ENCODE measurements at places on chromosomes 6 and 20.

GRCh38 chr6:139370999-139371345 lies 3.5 kb downstream of the CITED2 start:
- no peak for DNase-seq

GRCh38 chr6:52230685-52231084 lies 13.6 kb downstream of the IL17F start:
- DNase-seq = no peak

DNA sequence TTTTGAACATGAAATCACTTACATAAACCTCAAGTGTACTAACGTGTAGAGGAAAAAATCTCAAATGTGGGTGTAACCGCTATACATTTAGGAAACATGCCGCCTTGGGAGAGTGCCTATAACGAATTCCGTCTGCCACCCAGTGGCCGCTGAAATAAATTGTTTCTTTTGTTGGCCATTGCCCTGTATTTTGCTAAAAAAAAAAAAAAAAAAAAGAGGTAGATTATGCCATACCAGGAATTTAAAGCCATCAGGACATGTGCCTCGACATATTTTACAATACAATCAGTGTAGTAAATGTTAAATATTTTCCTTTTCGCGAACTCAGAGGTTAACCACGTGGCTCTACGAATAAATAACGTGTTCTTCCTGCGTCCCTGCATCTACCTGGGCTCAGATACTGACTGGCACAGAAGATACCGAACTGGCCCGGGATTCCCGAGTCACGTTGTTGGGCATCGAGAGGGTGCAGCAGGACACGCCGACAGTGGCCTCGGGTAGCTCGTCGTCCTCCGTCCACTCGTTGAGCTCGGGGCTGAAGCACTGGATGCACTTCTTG lies 14.3 kb downstream of the KLHL31 start:
- peak; percentile 51 for DNase-seq

GRCh38 chr6:13989496-13990144 lies 64.9 kb downstream of the RNF182 start:
- DNase-seq = no peak

GRCh38 chr6:124536842-124537191 lies 425.4 kb upstream of the RNF217 start:
- no peak for DNase-seq

- no peak for DNase-seq
Observed at GRCh38 chr6:91705646-91706045, 1118.8 kb upstream of the MAP3K7 start.

DNA sequence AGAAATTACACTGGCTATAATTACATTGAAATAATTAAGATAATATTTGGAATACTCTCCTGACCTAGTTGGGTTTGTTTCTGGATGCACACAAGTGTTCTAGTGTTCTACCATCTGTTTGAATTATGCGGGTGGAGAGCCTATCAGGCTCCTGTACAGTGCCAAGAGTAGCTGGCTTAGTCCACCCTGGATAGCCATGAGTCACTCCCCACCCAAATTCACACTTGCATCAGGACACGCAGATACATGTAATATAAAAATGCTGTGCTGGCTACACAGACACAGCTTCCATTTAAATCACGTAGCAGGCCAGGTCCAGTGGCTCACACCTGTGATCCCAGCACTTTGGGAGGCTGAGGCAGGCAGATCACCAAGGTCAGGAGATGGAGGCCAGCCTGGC lies 686.2 kb upstream of the SLC35B3 start:
- DNase-seq = no peak

GRCh38 chr20:46128310-46129151 lies 10.4 kb downstream of the CD40 start:
- no peak for DNase-seq

GRCh38 chr6:35258858-35259193 lies 709 bp upstream of the ZNF76 start:
- no peak for DNase-seq

- no peak for DNase-seq
Observed at GRCh38 chr6:35058865-35059522, 82.1 kb downstream of the TCP11 start.

DNA sequence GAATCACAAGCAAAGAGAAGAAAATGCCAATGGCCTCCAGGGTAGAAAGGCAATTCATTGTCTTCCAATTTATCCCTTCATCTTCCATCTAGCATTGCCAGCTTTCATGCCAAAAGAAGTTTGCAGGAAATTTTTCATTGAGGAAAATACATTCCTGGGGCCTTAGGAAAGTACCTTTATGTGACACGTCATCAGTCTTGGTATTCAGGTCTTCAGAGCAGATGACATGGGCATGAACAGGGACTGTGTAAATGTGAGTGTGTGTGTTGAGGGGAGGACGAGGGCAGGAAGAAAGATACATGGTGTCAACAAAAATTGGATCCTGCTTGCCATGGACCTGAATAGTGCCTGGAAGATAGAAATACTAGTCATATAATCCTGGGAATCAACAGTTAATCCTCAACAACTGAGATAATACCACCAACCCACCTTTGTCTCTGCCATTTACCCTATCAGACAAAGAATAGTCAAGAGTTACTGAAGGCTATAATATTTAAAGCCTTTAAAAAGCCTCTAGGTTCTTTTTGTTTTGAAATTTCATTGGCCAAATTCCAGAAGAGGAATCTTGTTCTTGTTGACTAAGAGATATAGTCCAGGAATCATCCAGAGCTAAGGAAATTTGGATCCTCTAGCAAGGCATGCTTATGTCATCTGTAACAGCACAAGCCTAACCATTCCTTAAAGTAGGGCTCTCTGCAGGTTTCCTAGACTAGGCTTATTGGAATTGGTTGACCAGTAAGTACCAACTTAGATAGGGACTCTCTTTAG lies 405.8 kb upstream of the SASH1 start:
- no peak for DNase-seq

- no peak for DNase-seq
Observed at GRCh38 chr6:87210979-87211378, 55.6 kb downstream of the ZNF292 start.

DNA sequence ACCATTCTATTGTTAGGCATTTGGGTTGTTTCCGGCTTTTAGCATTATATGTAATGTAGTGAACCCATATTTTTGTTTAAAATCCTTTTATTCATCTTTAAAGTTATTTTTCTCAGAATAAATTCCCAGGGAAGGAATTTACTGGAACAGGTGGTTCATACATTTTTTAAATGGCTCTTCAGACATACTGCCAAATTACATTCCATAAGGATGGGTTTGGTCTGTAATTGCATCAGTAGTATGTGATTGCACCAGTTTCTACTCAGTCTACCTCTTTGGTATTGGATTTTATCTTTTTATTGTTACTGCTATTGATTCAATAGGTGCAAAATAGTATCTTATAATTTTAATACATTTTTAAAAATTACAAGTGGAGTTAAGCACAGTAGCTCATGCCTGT lies 27.2 kb downstream of the BRPF3 start:
- DNase-seq = no peak

GRCh38 chr6:142679907-142680700 lies 264.9 kb downstream of the HIVEP2 start:
- no peak for DNase-seq

GRCh38 chr6:160135907-160136655 lies 14.5 kb downstream of the SLC22A1 start:
- DNase-seq = no peak
